Effector memory CD8-positive, alpha-beta T cell (primary cell): ENCODE measurements at places on chromosomes 11 and 22.
A peak's percentile ranks its signal among the peaks of the same experiment; 100 is the strongest.

GRCh38 chr22:25621986-25622385, 57.5 kb downstream of the GRK3 start:
- no peak for DNase-seq

DNA sequence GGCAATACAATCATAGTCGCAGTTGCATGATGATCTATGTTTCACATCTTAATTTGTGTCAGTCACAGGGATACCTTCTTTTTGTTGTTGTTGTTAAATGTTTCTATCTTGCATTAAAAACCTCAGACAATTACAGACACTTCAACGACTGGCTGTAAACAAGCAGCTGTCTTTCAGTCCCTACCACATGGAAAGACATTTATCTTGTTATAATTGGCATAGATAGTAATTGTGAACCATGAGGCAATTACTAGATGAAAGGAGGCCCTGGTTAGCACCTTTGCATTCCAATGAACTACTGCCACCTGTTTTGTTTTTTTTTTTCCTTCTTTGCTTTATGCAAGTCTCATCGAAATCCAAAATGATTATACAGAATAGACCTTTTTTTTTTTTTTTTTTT, 416.8 kb downstream of the LRRC4C start:
- DNase-seq: no peak

GRCh38 chr11:117180661-117181585, 2.4 kb downstream of the SIDT2 start:
- DNase-seq: peak; percentile 43

GRCh38 chr22:49954991-49955580, 5.5 kb upstream of the PIM3 start:
- no peak for DNase-seq

GRCh38 chr11:92857407-92857806, 112.0 kb upstream of the MTNR1B start:
- DNase-seq: no peak

GRCh38 chr11:42161886-42162285, 702.4 kb upstream of the LRRC4C start:
- no peak for DNase-seq

GRCh38 chr22:49734882-49735281, 92.8 kb downstream of the BRD1 start:
- no peak for DNase-seq

DNA sequence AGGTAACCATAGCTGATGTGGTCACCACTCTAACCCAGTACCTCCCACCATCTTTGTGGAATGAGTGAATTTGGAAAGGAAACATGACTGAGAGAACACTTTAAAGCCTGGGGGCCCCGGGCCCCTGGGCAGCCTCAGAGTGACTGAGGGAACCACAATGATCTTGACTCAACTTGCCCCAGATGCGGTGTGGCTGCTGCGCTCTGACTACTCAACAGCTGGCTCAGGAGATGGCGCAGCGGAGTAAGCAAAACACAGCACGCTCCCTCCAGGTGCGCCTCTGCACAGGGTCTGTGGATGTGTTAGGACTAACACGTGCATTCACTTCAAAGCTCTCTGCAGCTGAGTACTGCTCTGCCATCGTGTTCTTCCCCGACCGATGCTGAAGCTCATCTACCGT, 5.9 kb downstream of the RNF215 start:
- DNase-seq: no peak

- DNase-seq: peak; percentile 36
Measured at GRCh38 chr22:37804881-37805809, 2.6 kb upstream of the GCAT start.

- DNase-seq: no peak
Measured at GRCh38 chr11:47071341-47071740, 105.3 kb downstream of the ARFGAP2 start.

DNA sequence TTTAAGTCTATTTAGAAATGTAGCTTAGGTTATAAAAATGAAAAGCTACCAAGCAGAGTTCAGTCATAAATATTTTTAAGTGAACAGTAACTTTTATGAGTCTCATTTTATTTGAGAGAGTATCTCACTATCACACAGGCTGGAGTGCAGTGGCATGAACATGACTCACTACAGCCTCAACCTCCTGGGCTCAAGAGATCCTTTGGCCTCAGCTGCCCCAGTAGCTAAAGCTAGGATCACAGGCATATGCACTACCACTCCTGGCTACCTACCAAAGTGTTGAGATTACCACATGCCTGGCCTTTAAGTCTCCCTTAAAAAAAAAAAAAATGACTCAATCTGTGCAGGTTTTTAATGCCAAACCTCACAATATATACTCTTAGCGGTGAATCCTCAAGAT, 34.7 kb upstream of the CLNS1A start:
- DNase-seq: no peak

GRCh38 chr22:46998331-46998730, 235.9 kb downstream of the TBC1D22A start:
- no peak for DNase-seq

DNA sequence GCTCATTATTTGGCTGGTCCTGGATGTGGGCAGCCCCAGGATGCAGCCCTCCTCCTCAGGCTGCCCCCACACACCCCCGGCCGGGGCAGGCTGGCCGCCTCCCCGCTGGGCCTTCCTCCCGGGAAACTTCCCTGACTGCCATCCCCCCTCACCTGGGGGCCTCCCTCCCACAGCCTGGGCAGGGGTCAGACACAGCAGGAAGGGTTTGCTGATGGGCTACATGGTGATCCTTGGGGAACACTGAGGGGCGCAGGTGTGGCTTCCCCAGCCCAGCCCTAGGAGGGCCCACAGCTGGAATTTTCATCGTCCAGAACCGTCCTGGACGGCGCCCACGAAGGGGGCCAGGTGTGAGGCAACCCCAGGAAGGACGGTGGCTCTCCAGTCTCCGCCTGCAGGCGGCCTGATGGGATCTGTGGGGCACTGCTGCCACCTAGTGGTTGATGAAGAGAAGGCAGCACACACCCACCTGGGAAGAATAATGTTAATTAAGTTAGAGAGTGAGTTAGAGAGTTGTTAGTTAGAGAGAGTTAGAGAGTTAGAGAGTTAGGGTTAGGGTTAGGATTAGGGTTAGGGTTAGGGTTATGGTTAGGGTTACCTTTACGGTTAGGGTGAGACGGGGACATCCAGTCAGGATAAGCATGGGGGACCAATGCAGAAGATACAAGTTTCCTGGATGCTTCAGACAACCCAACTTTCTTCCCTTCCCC, 75.9 kb upstream of the PRR5 start:
- DNase-seq: peak; percentile 85

- peak; percentile 13 for DNase-seq
Measured at GRCh38 chr22:31944700-31945442, 536 bp downstream of the YWHAH start.

DNA sequence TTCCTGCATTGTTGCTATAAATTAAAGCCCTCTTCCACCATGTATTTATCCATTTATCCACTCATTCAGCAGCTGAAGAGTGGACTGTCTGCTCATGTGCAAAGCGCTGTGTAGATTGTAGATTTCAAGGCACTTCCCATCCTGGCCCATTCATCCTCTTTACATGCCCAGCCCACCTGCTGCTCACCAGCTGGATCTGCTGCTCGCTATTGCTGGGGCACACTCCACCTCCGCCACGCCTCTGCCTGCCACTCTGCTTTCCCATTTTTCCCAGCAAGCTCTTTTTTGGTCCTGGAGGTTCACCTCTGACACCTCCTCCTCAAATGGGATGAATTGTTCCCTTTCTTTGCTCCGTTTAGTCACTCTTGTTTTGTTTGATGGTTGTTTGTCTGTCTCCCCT, 48.3 kb downstream of the CEP164 start:
- no peak for DNase-seq

GRCh38 chr22:36976606-36977005, 42.6 kb downstream of the TST start:
- no peak for DNase-seq

GRCh38 chr11:17593466-17594245, 46.6 kb downstream of the OTOG start:
- no peak for DNase-seq

DNA sequence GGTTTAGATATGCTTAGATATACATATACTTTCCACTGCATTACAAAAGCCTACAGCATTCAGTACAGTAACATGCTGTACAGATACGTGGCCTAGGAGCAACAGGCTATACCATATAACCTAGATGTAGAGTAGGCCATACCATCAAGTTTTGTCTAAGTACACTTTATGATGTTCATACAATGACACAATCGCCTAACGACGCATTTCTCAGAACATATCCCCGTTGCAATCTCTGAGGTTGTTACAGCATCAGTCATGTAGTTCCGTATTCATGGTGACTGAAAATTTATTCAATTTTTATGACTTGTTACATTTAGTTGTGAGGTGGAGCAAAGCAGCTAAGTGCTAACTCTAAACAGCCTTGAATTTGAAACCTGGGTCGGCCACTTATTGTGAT, 6.7 kb downstream of the ZBTB44 start:
- no peak for DNase-seq

GRCh38 chr11:104106136-104106754, 57.7 kb downstream of the PDGFD start:
- DNase-seq: no peak

- no peak for DNase-seq
Measured at GRCh38 chr11:6354651-6355485, 34.6 kb upstream of the CAVIN3 start.

DNA sequence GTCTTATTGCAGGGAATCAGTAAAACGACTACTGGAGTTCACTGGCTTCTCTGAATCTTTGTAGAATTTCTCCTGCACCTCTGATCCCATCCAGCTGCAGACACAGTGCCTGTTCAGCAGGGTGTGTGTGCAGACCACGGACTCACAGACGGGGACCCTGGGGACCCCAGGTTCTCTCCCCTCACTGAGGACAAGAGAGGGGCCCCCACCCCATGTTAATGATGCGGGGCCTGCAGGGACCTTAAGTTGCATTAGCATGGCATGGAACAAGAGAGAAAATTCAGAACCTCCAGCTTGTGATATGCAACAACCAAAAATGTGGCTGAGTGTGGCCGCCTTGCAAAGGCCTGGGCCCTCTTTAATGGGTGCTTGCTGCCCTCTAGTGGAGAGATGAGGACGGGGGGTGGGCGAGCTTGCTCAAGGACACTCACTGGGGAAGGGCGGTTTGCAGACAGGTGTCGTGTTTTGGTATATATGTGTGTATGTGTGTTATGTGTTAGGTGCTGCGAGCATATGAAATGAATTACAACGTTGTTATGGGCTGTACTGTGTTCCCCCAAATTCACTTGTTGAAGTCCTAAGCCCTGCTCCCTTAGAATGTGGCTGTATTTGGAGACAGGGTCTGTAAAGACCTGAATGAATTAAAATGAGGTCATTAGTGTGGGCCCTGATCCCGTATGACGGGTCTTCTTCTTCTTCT, 84.4 kb upstream of the SEPTIN5 start:
- peak; percentile 76 for DNase-seq

DNA sequence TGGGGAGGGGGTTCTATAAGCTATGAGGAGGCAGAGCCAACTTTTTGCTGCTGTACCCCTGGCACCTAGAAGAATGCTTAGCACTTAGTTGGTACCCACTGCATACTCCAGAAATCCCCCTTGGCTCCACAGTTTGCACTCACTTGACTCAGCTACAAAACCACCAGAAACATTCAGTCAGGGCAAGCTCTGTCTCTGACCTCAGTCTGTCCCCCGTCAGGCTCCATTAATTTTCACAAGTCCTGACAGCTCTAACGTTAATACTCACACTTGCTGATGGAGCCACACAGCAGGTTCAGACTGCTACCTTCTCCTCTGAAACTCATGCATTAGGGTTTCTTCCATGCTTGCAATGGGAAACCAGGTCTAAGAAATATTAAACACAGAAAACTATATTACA, 81.7 kb downstream of the MPPED2 start:
- DNase-seq: no peak

DNA sequence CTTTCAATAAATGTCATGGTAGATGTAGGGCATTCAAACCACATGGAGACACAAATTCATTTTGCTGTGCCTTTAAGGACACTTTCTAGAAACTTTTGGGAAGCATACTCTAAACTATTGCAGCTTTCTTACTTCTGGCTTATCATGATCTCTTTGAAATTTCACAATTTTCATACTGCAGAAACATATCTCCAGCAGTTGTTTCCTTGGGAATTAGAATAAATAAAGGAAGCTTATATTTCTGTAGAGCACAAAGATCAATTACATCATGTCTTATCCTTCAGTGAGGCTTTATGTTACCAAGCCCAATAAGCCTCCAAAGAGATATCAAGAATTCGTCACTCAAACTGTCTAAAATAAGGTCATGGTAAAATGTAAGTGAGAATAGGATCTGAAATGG, 74.5 kb upstream of the RAB38 start:
- DNase-seq: no peak

DNA sequence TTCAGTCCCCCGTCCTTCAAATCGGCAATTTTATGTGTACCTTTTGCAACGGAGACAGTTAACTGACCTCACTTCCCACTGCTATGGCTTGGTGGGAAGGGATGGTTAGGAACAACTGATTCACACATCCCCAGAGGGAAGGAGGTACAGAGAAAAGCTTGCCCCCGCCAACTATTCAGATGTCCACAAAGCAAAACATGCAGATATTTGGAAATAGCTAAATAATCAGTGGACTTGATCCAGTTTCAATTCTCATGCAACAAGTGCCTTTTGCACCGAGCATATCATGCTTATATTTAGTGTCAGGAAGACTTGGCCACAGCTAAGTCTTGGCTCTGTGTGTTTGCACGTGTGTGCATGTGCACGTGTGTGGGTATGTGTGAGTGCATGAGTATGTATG, 144.6 kb downstream of the SNX19 start:
- no peak for DNase-seq

DNA sequence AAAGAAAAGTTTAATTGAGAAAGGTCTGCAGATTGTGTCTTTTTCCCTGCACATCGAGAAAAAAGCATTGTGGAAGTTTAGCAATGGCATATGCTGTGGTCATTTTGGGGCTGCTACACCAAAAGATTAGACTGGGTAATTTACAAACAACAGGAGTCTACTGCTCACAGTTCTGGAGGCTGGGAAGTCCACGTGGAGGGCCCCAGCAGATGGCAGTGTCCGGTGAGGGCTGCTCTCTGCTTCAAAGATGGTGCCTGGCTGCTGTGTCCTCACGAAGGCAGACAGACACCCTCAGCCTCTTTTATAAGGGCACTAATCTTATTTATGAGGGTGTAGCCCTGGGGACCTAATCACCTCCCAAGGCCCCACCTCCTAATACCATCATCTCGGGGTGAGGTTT, 21.1 kb downstream of the PHF21B start:
- no peak for DNase-seq

- DNase-seq: peak; percentile 22
Measured at GRCh38 chr11:662689-663274, 25.7 kb downstream of the DRD4 start.

DNA sequence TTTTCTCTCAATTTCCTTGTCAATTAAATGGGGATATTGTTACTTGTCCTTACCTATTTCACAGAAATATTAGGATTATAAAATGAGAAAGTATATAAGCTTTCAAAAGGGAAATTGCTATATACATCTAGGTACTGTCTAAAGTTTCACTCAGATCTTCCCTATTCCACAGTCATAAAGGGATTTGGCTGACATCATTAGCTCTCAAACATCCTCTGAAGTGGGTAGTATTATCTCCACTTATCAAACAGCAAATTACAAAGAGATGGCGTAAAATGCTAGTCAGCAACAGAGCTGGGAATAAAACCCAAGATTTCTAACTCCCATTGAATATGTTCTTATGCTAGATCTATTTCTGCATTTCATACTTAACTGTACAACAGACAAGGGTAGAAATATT, 50.9 kb downstream of the SLC25A17 start:
- DNase-seq: no peak
